ENCODE measurements at places on chromosomes 2 and 18.

DNA sequence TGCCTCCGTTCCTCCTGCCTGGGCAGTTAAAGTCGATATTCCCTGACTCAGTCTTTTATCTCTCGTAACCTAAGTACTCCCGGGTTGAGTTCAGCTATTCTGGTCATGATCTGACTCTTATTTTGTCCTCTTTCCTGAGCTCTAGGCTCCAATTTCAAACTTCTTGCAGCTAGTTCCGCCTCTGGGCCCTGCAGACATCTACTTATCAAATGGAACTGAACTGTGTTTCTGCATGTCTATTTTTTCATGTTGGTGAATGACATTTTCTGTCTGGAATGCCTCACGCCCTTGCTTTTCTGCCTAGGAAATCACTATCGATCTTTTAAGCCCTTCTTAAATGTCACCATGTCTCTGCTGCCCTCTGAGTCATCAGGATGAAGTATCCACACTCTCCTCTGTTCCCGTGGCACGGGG lies 101.5 kb downstream of the VAPA start:
- DNase-seq: peak; percentile 59

- peak; percentile 48 for DNase-seq
Observed at GRCh38 chr2:23283653-23284052, 101.3 kb upstream of the KLHL29 start.

GRCh38 chr2:46747297-46747818 lies 168.2 kb downstream of the MCFD2 start:
- peak; percentile 46 for DNase-seq

DNA sequence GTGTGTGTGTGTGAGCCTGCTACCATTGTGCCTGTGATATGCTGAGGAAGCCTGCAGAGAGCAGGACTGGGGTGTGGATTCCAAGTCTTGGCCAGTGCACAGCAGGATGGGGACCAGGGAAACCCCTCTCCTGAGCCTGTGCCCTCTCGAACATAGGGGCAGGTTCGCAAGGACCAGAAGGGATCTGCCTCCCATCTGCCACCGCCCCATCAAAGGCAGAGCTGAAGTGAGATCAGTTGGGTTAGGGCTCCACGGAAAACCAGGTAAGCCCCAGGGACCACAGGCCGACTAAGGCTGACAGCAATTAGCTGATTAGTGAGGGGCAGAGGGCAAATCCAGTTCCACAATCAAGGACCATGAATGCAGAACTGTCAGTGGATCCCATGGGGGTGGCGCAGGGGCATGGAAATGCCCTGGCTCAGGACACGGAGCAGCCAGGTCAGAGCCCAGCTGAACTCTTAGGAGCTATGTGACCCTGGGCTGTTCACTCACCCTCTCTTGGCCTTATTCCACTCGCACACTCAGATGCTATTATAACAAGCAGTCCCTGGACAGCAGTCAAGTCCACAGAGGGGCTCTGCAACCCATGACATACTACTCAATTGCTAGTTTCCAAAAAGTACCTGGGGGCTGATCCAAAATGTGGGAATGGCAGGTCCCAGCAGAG lies 84.2 kb upstream of the ID2 start:
- no peak for DNase-seq

DNA sequence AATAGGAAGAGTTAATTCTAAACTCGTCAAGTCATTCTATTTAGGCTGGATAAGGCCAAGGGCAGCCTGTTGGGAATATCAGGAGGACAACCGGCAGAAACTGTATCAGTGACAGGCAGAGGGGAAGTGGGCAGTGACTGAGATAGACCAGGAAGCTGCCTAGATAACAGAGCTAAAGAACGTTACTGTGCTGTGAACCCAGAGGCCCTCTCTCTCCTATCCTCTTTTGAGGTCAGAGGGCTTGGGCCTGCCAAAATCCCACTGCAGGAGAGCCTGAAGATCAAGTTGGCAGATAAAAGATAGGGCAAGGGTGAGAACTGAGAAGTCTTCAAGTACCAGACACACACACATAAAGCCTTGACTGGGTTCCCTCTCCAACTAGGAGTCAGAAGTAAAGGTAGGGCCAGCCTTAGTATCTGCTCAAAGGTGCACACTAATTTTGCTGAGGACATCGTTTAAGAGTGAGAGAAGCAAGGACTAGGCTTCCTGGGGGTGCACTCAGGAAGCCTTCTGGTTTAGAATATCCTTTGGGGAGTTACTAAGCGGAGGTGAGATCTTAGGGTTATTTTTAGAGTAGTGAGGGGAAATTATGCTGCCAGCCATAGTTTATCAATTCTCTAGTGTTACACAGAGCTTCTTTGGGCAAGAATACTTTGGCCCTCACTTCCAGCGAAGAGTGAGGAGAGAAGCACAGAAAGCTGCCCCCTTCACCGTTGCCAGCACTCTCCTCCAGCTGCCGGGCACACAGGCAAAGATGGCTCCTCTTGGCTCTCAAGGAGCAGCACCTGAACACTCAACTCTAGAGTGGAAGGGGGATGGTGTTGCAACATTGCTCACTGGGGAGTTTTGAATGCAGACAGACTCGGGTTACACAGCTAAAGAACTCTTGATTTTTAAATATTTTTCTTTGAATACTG lies 9.8 kb downstream of the CAVIN2 start:
- DNase-seq: no peak

DNA sequence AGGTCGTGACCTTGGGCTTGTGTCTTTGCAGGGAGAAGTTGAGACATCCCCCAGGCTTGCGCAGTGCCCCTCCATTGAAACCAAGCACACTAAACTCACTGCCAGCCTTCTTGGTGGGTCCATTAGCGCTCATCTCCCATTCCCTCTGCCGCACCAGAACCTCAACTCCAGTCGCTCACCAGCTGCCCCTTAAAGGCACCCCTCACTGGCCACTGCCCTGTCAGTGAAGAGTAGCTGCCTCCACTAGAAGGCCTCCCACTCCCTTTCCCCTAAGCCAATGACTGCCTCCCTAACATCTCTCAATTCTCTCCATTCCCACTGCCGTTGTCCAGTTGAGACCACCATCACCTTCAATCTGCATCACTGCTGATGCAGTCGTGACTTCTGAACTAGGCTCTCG lies 114.8 kb upstream of the EPC2 start:
- no peak for DNase-seq

GRCh38 chr2:15941481-15941850 lies 1.1 kb downstream of the MYCN start:
- DNase-seq: no peak

- DNase-seq: no peak
Observed at GRCh38 chr2:68088940-68089339, 26.1 kb upstream of the C1D start.

DNA sequence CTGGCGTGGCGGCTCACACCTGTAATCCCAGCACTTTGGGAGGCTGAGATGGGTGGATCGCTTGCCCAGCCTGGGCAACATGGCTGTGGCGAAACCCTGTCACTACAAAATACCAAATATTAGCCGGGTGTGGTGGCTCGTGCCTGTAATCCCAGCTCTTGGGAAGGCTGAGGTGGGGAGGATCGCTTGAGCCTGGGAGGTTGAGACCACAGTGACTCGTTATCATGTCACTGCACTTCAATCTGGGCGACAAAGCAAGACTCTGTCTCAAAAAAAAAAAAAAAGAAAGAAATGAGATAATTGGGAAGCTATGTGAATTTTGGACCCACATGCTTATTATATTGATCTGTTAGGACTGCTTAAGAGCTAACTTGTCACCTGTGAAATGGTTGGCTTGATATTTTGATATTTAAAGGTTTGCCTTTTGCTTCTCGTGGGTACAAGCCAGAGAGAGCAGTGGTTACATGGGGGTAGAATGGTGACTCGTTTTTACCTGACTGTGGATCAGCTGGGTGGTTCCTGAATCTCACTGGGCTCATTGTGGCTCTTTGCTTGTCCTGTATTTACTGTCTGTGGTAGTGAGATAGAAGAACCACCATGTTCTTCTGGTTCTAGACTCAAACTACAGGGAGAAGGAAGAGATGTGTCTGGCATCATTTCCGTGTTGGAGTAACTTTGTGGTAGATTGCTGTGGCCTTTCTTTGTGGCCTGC lies 28.9 kb downstream of the ZNF532 start:
- no peak for DNase-seq

DNA sequence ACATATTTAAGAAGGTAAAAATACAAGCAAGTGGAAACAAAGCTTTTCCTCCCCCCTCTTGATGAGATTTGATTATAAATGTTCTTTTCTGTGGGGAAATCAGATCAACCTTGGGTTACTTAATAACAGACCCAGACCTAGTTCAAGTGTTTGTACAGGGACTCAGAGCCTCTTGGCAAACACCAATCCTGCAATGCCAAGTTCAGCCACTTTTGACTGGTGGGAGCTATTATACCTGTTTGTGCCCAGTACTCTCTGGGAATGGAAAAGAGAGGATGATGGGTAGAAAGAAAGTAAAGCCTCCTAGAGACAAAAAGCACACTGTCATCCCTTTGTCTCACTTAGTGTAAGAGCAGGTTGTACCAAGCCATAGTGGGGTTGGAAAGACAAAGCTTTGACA lies 63.8 kb upstream of the EPHA4 start:
- peak; percentile 5 for DNase-seq

DNA sequence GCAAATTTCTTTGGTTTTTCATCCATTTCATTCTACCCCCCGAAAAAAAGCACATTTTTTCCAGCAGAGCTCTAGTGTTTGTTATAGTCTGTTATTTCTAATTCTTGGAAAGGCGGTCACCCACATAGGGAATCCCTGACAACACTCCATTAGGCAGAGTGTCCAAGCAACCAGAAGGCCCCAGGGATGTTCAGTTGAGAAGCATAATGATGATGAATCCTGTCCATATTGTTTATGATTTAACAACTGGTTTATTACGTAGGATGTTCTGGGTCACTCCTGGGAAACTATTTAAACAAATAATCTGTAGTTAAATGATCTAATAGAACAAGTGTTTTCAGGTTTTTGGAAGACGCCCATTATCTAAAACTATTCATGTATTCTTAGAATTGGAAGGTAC lies 388.7 kb downstream of the TNS1 start:
- DNase-seq: no peak

Measured in SW480 (cell line).